MM.1S (cell line): ENCODE measurements at places on chromosomes 4 and X.
A peak's percentile ranks its signal among the peaks of the same experiment; 100 is the strongest.

- no peak for DNase-seq
These were observed 87.5 kb downstream of the EVC start for GRCh38 chr4:5798462-5798861.

DNA sequence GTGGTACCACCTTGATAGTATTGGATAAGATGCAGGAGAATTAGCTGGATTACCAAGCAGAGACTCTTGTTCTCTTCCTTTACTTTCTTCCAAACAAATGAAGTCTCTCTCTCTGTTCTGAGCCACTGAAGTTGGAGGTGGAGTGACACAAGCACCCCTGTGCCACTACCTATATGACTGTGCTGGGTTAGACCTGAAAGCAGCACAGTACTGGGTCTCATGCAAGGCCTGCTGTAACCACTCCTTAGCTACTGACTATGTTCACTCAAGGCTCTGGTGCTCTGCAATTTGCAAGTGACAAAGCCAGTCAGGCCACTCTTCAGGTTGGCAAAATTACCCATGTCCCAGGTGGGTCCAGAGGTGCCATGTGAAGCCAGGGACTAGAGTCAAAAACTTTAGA lies 389.6 kb upstream of the MAOA start:
- no peak for DNase-seq

DNA sequence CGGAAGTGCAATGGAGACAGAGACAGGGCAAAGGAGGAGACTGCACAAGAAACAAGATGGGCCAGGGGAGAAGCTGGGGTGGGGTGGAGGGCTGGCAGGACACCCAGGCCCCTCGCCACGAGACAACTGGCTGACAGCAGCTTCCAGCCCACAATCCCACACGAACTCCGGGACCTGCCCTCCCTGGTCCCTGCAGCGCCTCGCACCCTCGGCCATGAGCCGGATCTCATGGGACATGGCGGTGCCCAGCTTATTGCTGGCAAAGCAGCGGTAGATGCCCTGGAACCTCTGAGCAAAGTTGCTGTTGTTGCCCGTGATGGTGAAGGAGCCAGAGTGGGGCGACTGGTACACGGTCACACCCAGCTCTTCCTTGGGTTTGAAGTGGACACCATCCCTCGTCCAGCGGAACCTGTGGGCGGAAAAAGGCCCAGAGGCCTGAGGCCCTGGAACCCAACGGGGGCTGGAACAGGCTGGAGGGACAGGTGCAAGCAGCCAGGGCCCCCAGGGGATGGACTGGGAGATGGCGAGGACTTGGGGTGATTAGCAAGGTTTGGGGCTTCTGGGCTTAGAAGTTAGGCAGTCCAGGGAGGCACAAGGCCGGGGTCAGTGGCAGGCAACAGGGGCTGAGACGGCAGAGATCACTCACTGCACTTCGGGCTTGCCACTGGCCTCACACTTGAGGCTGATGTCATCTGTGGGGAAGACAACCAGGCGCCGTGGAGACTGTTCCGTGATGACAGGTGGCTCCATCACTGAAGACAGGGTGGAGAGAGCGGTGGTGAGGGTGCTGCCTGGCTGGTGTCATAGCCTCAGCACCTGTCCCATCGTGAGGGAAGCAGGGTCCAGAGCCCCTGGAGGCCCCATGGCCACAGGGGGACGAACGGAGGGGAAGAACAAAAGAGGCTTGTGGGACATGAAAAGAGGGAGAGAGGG lies 13.8 kb downstream of the L1CAM start:
- DNase-seq, result no peak

- DNase-seq, result no peak
These were observed 143.8 kb downstream of the FANCB start for GRCh38 chrX:14729058-14729457.

GRCh38 chrX:72121383-72121782 lies 10.3 kb downstream of the RTL5 start:
- DNase-seq, result peak; percentile 63

DNA sequence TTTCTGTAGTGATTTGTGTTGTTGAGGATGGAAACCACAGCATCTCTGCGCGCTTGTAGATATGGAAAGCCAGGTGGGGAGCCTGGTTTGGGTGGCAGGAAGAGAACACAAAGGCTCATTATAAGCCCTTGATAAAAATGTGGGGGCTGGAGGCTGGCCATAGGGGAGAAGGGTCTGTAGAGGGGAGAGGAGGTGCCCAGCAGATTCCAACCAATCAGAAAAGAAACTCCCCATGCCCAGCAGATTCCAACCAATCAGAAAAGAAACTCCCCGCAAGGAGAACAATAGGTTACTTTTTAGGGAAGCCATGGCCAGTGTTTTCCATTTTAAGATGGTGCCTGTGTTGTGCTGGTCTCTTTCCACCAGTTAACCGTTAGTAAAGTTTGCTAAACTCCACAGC lies 9.8 kb upstream of the CENPU start:
- DNase-seq, result no peak

DNA sequence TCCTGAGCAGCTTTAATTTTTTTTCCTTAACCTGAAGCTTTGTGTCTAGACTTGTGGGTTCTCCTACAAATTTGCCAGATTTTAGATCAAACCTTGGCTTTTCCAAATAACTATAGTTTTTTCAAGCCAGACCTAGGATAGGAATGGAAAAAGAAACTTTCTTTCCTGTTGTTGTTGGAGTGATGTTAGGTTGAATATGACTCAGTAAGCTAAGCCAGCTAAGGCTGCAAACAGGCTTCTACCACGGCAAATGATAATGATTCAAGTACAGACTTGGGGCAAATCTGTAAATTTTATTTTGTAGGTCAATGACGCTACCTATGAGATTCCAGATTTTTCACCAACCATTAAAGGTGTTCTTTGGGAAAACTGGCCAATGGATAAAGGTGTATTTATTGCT lies 45.6 kb downstream of the WDR19 start:
- no peak for DNase-seq

- DNase-seq, result no peak
These were observed 674.3 kb upstream of the INTU start for GRCh38 chr4:126958482-126958881.

DNA sequence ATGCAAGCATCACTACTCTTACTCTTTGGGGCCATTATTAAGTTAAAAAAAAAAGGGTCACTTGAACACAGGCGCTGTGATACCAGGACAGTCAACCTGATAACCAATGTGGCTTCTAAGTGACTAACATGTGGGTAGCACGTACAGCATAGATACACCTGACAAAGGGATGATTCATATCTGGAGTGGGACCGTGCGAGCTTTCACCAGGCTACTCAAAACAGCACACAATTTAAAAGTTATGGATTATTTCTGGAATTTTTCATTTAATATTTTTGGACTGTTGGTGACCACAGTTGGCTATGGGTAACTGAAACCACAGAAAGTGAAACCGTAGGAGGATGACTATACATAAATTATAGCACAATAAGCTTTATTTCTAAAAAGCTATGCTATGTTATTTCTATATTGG lies 113.8 kb upstream of the STIM2 start:
- peak; percentile 52 for DNase-seq

- no peak for DNase-seq
These were observed 55.5 kb upstream of the FBXW7 start for GRCh38 chr4:152591396-152591795.

- no peak for DNase-seq
These were observed 41.9 kb upstream of the NEUROG2 start for GRCh38 chr4:112557676-112558411.

DNA sequence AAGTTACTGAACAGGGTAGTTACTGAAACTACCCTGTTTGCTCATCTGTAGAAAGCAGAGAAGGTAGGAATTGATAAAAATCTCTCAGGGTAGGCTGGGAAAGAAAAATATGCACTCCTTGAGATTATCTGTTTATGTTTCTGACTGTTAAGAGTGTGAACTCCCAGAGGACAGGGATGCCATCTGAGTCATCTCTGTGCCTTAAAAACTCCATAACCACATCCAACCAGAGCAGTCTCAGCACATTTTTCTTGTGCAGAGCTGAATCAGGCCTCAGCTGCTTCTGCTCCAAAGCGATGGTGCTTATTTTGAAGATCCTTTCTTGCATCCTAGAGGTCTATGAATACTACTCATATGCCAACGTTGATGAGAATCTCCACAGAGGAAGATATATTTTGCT lies 9.9 kb downstream of the CENPVL3 start:
- DNase-seq, result no peak

DNA sequence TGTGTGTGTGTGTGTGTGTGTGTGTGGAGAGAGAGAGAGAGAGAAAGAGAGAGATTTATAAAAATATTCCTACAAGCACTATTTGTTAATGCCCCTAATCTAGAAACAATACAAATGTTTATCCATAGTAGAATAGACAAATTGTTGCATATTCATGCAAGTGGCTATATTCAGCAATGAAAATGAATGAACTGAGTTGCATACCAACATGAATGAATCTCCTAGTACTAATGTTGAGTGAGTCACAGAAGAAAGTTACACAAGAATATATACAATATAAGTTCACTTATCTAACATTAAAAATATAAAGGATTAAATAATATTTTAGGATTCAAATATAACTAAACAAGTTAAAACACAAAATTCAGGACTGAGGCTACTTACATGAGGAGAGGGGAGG lies 456.8 kb upstream of the AMOT start:
- DNase-seq, result no peak

- no peak for DNase-seq
These were observed 52.5 kb downstream of the JADE1 start for GRCh38 chr4:128861856-128862518.

DNA sequence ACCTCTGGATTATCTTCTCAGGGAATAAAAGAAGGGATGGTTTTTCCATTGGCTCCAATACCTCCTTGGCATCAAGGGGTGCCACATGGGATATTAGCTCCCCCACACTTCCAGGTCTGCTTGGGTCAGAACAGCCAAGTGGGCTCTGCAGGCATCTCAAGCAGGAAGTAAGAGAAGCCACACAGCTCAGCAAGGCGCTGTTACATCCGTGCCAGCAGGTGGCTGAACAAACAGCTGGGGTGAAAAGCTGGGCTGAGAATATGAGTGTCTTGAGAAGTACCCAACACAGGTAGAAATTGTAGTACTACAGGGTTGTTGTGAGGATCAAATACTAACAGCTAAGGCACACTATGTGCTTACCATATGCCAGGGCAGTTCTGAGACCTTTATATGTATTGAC lies 76.7 kb upstream of the TMEM150C start:
- no peak for DNase-seq

GRCh38 chr4:186689476-186689875 lies 34.2 kb downstream of the FAT1 start:
- no peak for DNase-seq

DNA sequence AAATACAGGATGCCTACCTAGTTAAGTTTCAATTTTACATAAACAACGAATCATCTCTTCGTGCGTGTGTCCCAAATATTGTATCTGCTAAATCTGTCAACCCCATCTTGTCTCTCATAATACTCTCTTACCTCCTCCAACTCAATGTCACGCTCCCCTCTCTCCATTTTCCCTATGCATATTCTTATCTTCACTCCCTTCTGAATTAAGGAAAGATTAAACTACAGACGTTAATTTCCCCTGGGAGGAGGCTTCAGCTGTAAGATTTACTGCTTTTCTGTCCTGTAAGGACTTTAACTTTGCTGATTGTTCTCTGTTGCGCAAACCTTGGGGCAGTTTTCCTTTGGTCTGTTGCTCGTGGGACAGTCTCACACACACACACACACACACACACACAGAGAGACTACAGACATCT lies 455 bp upstream of the ABCB7 start:
- DNase-seq, result no peak

- no peak for DNase-seq
These were observed 192.7 kb upstream of the C1QTNF7 start for GRCh38 chr4:15235135-15235534.

DNA sequence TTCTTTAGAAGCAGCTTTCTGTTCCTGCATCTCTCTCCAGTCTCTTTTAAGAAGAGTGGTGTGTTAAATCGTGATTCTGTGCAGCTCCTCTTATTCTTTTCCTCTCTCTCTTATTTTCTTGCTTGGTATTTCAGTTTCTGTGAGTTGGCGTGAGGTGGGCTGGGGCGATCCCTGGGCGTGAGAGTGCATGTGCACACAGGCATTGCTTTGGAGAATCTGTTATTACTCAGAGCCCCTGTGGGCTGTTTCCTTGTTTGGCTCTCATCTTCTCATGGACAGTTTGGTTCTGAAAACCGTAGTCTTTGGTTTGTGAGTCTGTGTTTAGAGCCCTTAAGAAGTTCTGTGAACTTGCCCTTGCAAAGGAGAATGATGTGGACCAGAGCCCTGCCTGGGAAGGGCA lies 97.2 kb upstream of the CLNK start:
- DNase-seq, result no peak

DNA sequence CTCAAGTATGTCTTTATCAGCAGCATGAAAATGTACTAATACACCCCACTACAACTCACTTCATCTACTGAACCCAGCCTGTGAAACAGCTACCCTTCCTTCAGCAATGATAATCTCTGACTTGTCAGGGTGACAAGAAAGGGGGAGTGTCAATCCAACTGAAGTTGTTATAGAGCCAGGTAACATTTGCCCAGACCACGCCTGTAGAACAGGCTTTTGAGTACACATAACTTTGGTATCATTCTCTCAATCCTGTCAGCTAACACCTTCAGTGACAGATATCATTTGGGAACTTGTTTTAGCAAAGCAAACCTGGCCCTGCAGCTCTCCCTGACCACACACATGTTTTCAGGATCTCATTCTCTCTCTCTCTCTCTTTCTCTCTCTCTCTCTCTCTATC lies 592.2 kb downstream of the SMARCA1 start:
- DNase-seq, result no peak

- peak; percentile 68 for DNase-seq
These were observed 2.0 kb downstream of the ARX start for GRCh38 chrX:25013632-25014365.

GRCh38 chr4:185755451-185755850 lies 56.5 kb downstream of the SORBS2 start:
- DNase-seq, result no peak

DNA sequence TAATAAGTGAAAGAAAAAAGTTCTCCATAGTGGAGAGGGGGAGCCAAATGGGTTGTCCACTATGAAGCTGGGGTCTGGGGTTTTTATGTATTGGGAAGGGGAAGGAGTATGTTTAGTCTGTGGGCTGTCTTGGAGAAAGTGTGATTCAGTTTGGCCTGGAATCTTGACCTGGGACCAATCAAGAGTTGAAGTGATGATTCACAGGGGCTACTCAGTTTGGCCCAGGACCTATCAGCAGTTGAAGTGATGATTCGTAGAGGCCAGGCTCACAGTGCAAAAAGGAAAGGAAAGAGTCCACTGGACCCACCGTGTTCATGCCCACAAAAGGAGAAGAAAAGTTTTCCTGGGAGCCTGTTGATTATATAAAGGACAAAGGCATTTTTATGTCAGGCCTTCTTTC lies 47.3 kb upstream of the RAB9B start:
- no peak for DNase-seq

GRCh38 chrX:2774057-2774456 lies 22.2 kb downstream of the XG start:
- DNase-seq, result no peak

GRCh38 chrX:13167481-13168231 lies 123.2 kb upstream of the FAM9C start:
- no peak for DNase-seq
